RKO (cell line): ENCODE measurements at places on chromosomes 1 and 21.

DNA sequence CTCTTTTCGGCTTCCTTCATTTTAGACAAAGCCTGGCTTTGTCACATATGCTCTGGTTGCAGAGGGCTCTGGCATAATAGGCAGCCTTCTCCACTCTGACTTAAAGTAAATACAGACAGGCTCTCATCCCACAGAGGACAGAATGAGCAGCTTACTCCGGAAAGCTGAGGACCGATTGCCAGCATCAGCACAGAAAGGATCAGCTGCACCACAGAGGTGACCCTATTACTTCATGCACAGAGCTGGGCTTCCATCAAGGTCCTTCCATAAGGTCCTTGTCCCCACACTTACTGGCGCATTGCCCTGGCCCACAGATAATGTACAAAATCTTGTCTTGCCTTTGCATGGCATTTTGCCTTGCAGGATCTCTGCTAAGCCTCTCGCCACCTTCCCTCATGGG lies 67.6 kb downstream of the SEC16B start:
- DNase-seq, result no peak

DNA sequence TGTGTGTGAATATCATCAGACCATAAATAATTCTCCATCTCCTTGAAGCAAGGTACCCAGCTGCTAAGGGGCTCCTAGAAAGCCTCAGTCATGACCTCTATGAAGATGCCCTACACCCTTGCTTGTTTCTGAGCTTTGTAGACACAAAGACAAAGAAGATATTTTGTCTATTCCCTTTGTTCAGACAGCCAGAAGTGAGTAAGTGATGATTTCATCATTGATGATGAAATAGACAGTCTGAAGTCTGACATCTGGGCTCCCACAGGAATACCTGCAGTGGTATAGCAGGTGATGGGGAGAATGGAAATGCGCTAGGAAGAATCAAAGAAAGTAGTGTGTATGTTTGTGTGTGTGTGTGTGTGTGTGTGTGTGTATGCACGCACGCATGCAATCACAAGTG lies 82.2 kb upstream of the DPT start:
- DNase-seq, result no peak

DNA sequence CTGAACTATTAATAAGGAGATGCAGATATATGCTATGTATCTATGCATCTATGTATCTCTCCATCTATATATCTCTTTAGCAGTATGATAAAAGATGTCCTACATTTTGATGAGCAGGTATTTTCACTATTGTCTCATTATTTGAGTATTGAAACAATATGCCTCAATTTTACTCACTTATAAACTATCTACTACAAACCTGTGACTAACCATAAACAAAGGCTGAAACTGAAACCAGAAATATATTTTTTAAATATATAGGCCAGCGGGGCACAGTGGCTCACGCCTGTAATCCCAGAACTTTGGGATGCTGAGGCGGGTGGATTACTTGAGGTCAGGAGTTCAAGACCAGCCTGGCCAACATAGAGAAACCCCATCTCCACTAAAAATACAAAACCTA lies 22.0 kb downstream of the EIF4G3 start:
- no peak for DNase-seq

DNA sequence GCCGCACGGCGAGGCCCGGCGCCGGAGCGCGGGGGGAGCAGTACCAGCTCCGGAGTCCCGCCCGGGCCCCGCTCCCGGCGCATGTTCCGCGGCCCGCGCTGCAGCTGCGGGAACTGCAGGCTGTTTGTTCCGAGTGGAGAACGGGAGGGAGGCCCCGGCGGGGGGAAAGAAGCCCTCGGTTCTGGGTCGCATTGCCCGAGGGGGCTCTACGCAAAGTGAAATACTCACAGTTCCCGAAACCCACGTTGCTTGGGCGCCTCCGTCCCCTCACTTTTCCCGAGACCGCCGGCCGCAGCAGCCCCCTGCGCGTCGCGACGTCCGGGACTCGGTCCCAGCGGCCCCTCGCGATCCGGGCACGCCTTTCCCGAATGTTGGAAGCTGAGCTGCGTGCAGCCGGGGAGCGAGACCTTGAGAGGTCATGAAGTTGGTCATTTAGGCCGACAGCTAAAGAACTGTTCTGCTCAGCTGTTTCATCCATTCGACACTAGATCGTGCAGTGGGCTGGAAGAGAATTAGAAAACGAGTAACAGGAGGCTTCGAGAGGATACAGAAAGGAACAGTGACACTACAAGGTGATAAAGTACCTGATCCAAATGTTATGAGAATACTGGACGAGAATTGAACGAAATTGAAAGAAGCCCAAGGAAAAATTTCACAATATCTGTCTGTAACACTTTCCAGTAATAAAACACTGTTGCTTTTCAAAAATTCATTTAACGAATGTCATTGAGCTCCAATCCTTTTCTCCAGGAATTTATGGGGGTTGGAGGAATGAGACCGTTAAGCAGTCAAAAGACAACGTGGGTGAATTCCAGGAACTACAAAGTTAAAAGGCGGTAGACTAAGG lies 657 bp upstream of the LIN9 start:
- peak; percentile 45 for DNase-seq

DNA sequence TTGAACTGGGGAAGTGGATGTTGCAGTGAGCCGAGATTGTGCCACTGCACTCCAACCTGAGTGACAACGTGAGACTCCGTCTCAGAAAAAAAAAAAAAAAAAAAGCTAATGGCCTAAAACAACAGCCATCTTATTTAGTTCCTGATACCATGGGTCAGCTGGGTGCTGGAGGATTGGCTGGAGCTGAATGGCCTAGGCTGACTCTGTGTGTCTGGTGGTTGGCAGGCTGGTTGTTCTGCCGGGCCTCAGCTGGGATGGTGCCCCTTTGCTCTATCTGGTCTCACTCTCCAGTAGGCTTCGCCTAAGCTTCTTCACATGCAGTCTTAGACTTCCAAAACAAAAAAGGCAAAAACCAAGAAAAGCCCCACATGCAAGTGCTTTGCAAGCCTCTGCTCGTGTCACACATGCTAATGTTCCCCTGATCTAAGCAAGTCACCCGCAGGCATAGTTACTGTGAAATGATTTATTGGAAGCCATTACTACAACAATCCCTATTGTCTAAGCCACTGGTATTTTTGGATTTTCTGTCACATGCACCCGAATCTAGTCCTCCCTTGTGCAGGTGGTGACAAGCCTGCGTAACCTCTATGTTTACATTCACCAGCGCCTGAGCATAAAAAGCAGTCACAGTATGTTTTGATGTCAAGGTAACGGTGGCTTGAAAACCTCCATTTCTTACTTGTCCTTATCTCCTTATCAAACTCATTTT lies 39.6 kb upstream of the KANK4 start:
- no peak for DNase-seq

GRCh38 chr1:197917805-197918651 lies 856 bp downstream of the LHX9 start:
- no peak for DNase-seq

- no peak for DNase-seq
These were observed 629 bp downstream of the RPS27 start for GRCh38 chr1:153991151-153991630.
